Stimulated activated CD4-positive, alpha-beta T cell treated with anti-CD3 and anti-CD28 coated beads, Interleukin-15, amount 100 ng/mL, for 1 hour (primary cell): ENCODE measurements at places on chromosomes 13 and 19.

DNA sequence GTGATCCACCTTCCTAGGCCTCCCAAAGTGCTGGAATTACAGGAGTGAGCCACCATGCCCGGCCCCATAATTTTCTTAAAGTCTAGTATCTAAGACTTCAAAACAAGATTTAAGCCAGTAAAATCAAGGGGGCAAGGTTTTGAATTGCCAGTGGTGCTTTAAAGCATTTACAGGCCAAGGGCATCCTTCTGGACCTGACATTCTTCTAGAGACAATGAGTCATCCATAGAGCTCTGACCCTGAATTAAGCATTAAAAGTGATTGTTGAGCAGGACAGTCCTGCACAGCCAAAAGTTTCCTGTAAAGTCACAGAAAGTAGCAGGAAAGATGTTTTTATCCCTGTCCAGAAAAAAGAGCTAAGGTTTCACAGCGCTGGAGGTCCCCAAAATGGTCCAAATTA lies 50.9 kb upstream of the ATP12A start:
- no peak for DNase-seq

DNA sequence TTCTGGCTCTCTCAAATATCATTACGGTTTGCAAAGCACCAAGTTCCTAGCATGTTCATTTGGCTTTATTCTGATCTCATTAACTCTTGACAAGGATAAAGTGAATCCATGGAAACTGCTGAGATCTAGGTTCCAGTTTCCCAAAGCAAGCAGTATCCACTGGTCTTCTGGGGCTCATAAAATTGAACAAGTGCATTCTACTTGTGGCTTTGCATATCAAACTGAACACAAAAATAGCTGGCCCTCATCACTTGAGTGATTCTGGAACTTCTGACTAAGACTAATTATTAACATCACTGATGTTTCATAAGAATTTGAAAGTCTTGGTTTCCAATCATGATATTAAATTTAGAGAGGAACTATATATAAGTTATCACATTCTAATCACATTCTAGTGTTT lies 6.3 kb upstream of the KCTD12 start:
- no peak for DNase-seq

- DNase-seq, result no peak
Measured at GRCh38 chr13:55669051-55669450, 1471.7 kb upstream of the PRR20A start.

- no peak for DNase-seq
Measured at GRCh38 chr13:61417086-61417570, 1.5 kb upstream of the PCDH20 start.

- DNase-seq, result no peak
Measured at GRCh38 chr19:12949363-12950283, 4.0 kb downstream of the RAD23A start.

GRCh38 chr19:13024126-13024950 lies 29.1 kb downstream of the NFIX start:
- no peak for DNase-seq

DNA sequence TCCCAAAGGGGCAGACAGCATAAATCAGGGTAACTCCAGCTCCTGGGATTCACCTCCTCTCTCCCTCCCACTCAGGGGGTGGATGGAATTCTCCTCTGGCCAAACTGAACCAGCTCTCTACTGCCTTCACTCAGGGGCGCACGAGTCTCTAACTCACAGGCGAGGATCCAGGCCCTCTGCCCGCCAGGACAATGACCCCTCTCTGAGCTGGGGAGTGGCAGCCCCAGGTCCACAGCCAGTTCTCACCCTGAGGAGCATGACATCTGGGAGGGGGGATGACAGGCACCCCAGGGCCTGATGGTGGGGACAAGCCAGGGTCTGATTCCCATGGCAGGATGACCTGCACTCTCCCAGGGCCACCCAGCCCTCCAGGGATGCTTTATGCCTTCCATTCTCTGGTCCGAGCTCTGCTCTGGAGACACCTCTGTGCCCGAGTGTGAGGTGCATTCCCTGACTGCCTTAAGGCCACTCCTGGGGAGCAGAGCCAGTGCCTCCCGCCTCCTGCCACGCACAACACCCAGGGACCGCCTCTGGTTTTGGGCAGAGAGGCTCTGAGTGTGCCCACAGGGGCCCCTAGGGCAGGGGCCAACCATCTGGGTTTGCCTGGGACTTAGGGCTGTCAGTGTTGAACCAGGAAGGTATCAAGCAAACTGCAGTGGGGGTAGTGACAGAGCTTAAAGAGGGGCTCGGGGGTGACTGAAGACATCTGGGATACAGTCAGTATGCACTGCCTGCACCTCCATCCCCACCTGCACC lies 66.2 kb downstream of the GNG7 start:
- DNase-seq, result no peak

DNA sequence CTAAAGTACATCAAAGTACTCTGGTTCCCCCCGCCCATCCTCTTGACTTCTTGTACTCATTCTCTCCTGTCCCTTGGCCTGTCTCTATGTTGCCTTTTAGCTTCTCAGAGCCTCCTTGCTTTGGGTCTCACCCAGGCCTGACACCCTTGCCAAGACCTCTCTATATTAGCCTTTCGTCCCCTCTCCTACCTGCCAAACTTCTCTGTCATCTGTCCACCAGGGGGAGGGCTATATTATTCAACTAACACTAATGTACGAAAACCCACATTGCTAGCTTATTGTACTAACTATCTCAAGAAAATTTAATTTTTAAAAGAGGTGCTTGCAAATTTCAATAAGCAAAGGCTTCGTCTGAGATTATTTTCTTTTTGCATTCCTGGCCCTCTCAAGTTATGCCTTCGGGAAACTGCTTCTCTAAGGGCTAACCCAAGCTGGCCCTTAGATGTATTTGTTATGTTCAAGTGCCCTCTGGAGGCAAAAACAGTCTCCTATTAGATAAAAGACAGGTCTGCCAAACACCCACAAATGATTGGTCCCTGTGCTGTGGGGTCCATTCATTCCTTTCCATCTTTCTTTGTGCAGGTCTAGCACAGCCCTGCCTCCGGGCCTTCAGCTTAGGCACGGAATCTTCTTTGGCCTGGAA lies 6.3 kb upstream of the MRPS31 start:
- no peak for DNase-seq

- DNase-seq, result no peak
Measured at GRCh38 chr19:16038196-16038695, 38.0 kb upstream of the TPM4 start.

GRCh38 chr13:109715902-109716301 lies 70.5 kb downstream of the IRS2 start:
- no peak for DNase-seq

GRCh38 chr13:67101730-67102467 lies 128.2 kb downstream of the PCDH9 start:
- no peak for DNase-seq
